Left renal pelvis (tissue), 4 donors: ENCODE measurements at places on chromosomes 11 and 22. TPM values are rescaled to one million over a fixed set of nuclear protein-coding genes. Genes with fewer than 3 reads are reported as not detected.
A peak's percentile ranks its signal among the peaks of the same experiment; 100 is the strongest.

OR52E8 gene
- not detected for polyA plus RNA-seq

FAM83F gene
- 1.8 TPM for polyA plus RNA-seq

DNA sequence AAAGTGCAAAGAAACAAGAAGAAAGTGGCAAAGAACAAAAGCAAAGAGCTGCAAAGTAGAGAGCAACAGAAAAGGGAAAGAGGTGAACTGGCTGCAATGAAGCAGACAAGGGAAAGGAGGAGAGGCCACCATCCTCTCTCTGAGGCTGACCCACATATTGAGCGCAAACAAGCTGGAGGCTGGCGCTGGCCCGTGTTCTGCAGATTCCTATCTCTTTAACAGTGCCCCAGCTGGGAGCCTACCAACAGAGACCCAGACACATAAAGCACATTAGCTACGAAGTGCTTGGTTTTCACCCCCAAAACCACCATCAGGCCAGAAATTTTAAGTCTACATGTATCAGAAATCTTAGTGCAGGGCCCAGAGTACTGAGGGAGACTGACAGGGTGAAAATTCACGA is 17.6 kb downstream of the NCAPD3 start:
- no peak for DNase-seq

ANGPTL5 gene
- 0.06 TPM for polyA plus RNA-seq

DNA sequence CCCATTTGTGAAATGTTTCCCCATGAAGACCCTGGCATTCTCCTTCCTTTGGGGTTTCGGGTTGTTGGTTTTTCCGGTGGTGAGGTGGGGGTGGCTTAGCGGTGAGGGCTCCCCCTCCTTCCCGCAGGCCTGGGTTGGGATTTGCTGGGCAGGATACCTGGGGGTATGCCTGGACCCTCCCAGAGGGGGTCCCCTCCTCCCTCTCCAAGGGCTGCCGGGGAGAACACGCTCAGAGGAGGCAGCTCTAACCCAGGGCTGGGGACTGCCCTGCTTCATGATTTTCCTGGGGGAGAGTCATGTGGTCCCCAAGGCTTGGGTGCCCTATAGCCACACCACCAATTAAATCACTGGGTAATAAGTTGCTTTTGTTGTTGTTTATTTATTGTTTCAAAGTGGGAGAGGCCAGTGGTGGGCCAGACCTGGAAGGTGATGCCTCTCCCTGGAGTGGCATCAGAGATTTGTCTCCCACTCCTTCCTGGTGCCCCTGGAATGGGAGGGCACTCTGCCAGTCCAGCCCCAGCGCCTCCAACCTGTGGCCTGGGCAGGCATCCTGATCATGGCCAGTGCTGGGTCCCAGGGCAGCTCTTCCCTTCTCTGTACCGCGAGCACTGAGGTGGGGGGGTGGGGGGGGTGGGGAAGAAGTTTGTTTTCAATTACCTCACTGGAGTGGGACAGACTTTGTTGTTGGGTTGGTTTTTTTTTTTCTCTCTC is 1.3 kb upstream of the CLCF1 start:
- DNase-seq, result no peak

DNA sequence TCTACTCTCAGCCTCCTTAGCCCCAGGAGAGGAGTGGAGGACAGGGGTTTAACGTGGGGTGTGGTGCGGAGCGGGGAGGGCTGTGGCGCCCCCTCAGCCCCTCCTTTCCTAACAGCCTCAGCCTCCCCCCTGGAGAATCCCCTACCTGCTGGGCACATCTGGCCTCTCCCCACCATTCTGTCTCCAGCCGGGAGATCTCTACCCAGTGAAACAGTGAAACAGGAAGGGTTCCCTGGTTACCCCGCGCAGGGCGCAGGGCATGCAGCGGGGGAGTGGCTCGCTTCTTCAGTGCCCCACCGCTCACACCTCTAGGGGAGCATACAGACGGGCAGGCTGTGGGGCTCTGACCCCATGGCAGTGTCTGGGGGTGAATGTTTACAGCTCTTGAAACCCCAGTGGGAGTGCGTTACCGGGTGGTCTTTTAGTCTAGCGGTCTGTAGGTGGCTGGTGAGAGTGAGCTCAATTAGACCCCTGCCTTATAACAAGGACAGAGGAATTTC is 54.7 kb upstream of the CCDC188 start:
- no peak for DNase-seq

DNA sequence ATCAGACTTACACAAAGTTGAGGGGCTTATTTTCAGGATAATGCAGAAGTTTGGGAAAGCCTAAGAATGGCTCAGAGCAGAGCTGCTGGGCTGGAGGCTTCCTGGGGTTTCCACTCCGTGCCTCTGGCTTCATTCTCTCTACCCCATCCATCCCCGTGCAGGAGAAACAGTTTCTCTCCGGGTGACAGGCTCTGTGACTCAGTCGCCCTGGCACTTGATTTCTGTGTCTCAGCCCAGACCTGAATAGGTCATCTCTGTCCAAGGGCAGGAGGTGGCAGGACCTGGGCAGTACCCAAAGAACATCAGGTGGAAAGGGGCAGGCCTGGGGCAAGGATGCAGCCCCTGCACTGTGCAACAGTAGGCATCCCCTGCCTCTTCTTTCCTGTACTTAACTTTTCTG is 38.4 kb upstream of the RTL6 start:
- DNase-seq, result no peak

NOX4 gene
- polyA plus RNA-seq, result 55.9 TPM

RTN4R gene
- 18.0 TPM for polyA plus RNA-seq

GRCh38 chr11:124656774-124657630 is 16.5 kb downstream of the SIAE start:
- no peak for DNase-seq

DNA sequence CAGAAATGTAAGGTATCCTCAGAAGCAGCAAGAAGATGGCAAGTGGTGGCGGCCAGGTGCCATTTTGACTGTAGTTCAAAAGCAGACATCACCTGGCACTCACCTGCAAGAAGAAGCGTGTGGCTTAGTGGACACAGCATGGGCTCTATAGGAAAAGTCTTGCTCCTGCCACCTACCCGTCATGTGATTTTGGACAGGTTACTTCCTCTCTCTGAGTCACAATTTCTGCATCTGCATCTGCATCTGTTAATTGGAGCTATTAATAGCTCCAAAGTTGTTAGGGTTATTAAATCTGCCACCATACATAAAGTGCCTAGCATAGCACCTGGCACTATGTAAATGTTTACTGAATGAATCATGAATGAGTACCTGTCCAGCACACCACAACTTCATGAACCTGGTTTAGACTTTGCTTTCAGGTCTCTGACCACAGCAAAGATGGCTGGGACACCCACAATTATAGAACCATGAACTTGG is 16.8 kb downstream of the RAB30 start:
- no peak for DNase-seq

DNA sequence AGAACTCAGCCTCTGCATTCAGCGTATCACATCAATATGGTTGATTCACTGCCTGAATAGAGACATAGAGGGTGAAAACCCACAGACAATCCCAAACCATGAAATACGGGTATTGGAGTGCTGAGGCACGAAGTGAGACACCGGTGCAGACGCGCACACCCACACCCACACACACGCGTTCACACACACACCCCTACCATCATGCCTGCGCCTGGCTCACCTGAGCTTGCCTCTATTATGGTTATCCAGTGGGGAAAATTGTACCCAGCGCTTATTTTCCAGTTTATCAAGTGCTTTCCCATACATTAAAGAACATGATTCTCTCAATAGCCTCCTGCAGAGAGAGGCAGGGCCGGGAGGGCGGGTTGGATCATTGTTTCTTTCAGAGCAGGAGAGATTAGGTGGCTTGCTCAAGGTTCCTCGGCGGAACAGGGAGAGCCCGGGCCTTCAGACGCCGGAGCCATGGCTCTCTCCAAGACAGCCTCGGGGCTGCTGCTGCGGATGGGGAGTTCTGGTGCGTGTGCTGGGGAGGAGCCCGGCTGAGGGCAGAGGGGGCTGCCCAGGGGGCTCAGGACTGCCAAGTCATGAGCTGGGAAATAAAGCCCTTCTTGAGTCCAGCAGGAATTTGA is 78.9 kb upstream of the THY1 start:
- DNase-seq, result no peak

GRCh38 chr11:2803186-2804091 is 82.1 kb downstream of the CDKN1C start:
- DNase-seq, result no peak

ARL2 gene
- 74.5 TPM for polyA plus RNA-seq

GRCh38 chr11:74330075-74330858 is 18.8 kb upstream of the P4HA3 start:
- no peak for DNase-seq

PITPNM1 gene
- polyA plus RNA-seq, result 26.9 TPM

NLRP6 gene
- 0.24 TPM for polyA plus RNA-seq

DNA sequence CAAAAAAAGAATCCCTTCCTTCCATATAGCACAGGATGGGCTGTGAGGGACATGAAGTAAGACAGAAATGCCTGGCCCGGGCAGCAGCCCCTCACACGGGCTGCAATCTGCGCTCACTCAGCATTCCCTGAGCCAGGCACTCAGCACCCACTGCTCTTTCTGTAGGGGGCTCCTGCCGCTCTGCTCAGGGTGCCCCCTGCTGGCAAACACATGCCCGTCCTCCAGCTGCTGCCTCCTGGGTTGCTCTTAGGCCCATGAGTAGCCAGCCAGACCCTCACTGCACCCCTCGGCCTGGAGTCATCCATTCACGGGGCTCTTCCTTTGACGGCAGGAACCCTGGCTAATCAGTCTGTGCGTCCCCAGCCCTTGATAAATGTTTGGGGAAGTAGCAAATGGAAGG is 6.9 kb downstream of the MCAT start:
- DNase-seq, result no peak

AMOTL1 gene
- 48.1 TPM for polyA plus RNA-seq

DNA sequence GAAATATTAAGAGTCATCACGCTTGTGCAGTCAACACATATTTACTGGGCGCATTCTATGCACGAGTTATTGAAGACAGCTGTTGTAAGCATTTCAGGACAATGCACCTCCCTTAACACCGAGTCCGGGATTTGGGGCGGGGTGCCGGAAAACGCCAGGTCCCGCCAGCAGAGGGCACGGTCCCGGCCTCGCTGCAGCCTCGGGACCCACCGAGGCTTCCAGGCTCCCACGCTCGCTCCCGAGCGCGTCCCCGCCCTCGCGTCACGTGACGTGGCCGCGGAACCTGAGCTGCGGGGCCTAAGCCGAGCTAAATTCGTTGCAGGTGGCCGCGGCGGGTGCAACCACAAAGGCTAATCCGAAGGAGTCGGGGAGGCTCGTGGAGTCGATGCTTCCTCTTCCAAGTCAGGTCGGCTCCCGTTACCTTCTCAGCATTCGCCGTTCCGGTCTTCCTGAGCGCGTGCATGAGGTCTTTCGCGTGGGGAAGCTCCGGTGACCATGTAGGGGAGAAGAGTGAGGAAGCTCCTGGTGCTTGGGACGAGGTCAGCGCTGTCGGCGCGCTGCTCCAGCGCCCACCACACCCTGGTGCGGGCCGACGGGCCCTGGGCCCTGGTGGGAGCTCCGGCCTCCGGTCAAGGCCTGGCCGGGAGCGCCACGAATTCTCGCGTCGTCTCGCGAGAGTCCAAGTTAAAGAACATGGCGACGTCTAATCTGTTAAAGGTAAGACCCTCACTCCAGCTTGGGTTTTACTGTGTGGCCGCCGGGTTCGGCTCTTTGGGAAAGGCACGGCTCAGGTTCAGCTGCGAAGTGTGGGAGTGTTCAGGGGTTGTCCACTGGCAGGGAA is at the start of gene CUL5:
Gene CUL5, plus strand, starts transcription at position 243 of the 841 bp plus-strand sequence. Its CDS starts 451 bp downstream, at position 694.
- DNase-seq, result peak; percentile 87
